GM12891 (cell line): ENCODE measurements at places on chromosomes 11 and 22.

DNA sequence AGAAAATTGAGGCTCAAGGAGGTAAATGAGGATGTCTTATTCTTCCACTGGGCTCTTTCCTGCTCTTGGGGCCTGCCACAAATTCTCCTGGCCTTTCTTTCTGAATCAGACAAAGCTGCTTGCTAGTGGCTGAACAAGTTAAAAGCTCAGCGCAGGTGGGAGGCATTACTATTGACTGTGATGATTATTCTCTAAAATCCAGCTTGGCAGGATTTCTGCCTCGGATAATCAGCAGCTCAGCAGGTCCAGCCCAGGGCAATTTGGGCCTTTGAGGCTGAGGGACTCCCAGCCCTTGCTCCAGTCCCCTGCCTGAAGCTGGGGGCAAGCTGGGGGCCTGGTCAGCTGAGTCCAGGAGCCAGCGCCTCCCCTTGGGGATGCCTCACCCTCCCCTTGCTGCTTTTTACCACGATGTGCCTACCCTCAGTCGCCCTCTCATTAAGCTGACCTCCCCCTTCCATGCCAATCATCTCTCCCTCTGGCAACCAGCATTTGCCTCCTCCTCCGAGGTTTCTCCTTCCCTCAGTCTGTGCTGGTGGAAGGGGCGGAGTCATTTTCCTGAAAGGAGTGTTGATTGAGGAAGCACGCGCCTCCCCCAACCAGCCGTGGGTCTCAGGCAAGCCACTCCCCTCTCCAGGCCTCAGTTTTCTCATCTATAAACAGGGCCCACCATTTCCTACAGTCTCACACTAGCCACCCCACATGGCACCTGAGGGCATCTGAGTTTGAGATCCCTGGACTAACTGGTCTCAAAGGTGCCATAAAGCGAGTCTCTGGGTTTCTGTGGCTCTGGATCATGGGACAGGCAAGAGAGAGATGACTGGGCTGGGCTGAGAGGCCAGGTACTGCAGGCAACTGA is 60.6 kb upstream of the PRDM11 start:
- no peak for DNase-seq

- no peak for DNase-seq
Observed at GRCh38 chr11:45097721-45098493, 48.5 kb upstream of the PRDM11 start.

GRCh38 chr11:120613264-120614226 is 102.0 kb downstream of the GRIK4 start:
- peak; percentile 39 for DNase-seq

- peak; percentile 50 for DNase-seq
Observed at GRCh38 chr11:75492181-75492820, 33.4 kb downstream of the GDPD5 start.

- no peak for DNase-seq
Observed at GRCh38 chr11:58671983-58672633, 49.6 kb downstream of the CNTF start.

- no peak for DNase-seq
Observed at GRCh38 chr11:134950692-134951304, 538.8 kb upstream of the B3GAT1 start.

DNA sequence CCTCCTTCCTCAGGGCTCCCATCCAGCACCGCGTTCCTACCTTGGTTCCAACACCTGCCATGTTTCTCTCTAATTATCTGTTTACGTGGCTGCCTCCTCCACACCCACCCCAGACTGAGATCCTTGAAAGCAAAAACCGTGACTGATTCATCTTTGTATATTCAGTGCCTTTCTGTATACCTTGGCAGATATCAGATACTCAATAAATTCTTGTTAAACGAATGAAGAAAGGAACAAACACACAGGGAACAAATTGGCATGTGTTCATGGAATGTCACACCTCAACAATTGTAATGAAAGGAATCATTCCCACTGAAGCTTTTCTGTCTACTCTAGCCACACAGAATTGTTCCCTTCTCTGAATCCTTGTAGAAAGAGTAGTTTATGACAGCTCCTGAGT is 20.4 kb upstream of the LRRC55 start:
- DNase-seq, result no peak

- DNase-seq, result no peak
Observed at GRCh38 chr11:96162816-96163499, 180.0 kb downstream of the MAML2 start.

DNA sequence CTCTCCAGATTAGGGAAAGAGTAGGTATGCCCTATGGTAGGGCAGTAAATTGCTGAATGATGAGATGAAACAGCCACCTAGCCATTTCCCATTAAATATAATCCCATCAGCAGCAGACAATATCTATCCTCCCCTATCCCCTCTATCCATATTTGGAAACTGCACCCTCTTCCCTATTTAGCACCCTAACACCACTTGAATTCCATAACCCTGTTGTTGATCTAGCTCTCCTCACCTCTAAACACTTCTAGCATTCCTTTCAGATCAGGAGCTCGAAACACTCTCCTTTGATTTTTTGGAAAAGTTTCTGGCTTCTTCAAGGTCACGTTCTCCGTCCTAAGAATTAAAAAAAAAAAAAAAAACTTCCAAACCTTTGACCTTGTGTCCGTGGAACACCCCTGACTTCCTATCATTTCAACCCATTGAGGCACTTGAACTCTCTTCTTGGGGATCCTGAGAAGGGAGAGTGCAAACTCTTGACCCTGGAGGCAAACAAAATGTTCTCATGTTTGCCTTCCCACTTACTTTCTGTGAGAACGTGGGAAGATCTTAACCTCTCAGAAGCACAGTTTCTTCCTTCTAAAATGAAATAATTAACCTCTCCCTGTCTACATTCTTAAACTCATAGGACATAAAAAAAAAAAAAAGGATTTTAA is 19.0 kb downstream of the TRIM5 start:
- no peak for DNase-seq

DNA sequence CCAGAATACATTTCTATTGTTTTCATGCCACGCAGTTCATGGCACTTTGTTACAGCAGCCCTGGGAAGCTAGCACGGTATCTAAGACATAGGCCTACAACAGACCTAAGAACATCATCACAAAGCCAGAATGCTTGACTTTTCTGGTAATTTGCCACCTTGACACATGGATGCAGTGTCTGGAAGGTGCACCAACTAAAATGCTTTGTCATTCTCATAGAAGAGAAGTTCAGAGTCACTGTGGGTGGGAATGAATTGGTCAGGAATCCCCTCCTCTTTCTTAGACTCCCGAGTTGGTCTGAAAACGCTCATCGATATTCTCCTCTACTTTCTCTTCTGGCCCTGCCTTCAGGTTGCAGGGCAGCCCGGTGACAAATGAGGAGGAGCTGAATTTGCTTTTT is 121.5 kb downstream of the COMMD9 start:
- DNase-seq, result no peak

GRCh38 chr11:66409226-66409625 is 11.6 kb upstream of the NPAS4 start:
- DNase-seq, result no peak

DNA sequence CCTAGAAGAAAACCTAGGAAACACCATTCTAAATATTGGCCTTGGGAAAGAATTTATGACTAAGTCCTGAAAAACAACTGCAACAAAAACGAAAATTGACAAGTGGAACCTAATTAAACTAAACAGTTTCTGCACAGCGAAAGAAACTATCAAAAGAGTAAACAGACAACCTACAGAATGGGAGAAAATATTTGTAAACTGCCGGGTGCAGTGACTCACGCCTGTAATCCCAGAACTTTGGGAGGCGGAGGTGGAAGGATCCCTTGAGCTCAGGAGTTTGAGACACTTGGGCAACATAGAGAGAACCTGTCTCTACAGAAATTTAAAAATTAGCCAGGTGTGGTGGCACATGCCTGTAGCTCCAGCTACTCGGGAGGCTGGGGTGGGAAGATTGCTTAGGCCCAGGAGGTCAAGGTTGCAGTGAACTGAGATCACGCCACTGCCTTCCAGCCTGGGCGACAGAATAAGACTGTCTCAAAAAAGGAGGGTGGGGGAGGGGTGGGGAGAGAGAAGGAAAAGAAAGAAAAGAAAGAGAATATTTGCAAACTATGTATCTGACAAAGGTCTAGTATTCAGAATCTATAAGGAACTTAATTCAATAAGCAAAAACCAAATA is 14.0 kb downstream of the OR2AT4 start:
- no peak for DNase-seq

- DNase-seq, result no peak
Observed at GRCh38 chr11:63682066-63683021, 1.0 kb downstream of the RTN3 start.

DNA sequence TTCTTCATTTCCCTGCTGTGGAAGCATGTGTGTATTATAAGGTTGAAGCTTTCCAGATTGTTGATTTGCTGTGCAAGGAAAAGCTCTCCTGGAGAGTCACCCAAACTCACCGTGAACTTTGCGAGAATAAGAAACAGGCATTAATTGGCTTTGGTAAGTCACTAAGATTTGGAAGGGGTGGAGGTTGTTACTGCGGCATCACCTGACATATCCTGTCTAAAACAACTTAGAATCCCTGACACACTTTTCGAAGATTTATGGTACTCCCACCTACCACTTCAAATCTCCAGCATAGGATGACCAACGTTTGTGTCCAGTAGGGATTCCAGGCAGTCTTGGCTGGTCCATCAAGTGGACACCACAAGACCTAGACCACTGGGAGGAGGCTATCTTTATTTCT is 518.3 kb downstream of the MN1 start:
- DNase-seq, result no peak

- no peak for DNase-seq
Observed at GRCh38 chr11:88370782-88371181, 33.2 kb upstream of the CTSC start.

GRCh38 chr11:102914238-102915043 is 39.7 kb upstream of the MMP12 start:
- DNase-seq, result no peak

- DNase-seq, result no peak
Observed at GRCh38 chr11:60781286-60781980, 3.7 kb upstream of the MS4A10 start.

- no peak for DNase-seq
Observed at GRCh38 chr11:834371-835316, 1.9 kb downstream of the CD151 start.

GRCh38 chr11:128904656-128905344 is 13.6 kb downstream of the KCNJ5 start:
- DNase-seq, result peak; percentile 48

- DNase-seq, result no peak
Observed at GRCh38 chr11:606245-606644, 9.5 kb downstream of the IRF7 start.

- no peak for DNase-seq
Observed at GRCh38 chr11:133904818-133905515, 51.8 kb downstream of the IGSF9B start.

GRCh38 chr11:125621995-125622394 is 3.0 kb upstream of the CHEK1 start:
- DNase-seq, result no peak

- no peak for DNase-seq
Observed at GRCh38 chr11:43515090-43515489, 156.4 kb downstream of the TTC17 start.

DNA sequence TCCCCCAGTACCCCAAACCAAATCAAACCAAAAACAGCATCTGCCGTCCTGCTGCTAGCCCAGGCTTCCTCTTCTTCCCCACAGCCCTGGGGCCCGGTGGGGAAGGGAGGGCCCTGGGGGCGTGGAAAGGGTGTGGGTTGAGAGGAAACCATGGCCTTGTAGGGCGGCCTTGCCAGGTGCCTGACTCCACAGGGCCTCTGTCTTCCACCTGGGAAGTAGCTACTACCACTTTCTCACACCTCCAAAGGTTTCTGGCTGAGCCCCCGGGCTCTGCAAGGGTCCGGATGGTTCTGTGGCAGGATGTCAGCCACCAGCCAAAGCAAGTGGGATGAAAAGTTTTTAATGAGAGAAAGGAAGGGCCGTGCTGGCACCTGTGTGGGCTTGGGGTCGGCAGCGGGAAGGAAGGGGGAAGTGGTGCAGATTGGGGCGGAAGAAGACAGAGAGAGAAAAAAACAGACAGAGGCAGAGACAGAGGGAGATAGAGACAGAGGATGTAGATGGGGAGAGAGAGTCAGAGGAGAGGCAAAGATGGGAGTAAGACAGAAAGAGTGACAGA is 10.5 kb downstream of the TPST2 start:
- peak; percentile 62 for DNase-seq

DNA sequence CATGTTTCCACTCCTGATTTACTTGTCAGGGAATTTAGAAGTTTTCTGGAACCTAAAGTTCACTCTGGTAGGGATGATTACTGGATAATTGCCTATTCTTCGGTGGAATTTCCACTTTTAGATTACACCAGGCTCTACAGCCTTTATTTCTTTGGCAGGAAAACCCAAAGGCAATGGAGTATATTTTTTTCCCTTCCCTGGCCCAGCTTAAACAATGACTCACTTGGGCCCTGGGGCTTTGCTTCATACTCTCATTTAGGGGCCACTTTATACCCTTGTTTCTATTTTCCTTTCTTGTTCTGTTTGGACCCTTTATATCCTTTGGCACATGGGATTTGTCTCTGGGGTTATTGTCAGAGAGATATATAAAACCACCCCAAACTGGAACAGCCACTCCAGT is 114.7 kb downstream of the CSTPP1 start:
- no peak for DNase-seq

DNA sequence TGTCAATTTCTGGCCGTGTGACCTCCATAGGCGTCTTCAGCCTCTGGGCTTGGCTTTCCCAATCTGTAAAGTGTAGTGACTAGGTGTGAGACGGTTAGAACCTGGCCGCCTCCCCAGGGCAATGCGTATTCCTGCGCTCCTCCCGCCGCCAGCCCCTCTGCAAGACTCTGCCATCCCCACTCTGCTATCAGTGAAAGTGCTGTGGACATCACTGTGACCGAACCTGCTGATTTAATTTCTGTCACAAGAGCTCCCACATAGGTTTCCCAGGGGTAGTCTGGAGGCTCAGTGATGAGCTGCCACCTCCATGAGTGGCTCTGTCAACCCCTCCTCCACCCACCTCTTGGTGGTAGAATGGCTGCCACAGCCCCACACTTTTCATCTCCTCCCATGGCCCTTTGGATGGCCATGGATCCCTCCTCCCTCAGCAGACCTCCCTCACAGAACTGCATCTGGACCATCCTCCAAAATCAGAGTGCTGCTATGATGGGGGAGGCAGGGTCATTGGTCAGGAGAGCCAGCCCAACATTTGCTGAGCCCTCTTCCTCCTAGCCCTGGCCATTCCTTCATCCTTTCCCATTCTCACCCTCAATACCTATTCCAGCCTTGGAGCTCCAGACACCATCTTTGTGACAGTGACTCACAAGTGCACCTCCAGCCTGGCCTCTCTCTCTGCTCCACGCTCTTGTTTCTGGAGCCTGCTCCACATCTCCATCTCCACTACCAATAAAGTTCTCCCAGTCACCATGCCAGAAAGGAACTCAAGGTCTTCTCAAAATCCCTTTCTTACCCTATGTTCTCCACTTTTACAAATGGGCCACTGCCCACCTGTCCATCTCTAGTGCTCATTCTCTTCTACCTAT is 1.5 kb upstream of the GSC2 start:
- no peak for DNase-seq

DNA sequence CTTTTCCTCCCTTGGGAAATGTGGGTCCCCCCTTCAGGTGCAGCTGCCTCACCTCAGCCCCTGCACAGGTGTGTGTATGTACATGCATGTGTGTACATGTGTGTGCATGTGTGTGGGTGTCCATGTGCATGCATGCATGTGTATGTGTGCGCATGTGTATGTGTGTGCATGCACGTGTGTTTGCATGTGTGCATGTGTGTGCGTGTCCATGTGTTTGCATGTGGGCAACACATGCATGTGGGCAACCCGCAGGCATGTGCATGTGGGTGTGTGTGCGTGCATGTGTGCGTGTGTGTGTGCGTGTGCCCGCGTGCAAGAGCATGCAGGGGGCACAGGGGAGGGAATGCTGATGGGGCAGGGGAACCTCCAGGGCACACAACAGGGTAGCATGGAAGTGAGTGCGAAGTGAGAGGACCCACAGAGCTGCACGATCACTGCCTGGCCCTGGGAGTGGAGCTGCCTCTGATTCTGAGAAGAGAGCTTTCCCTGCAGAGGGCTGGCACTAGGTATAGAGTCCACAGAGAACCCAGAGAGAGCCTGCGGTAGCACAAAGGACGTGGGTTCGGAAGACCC is 14.6 kb upstream of the BAIAP2L2 start:
- no peak for DNase-seq
